CD4-positive, alpha-beta T cell treated with Interleukin-4 for 1 hour (primary cell): ENCODE measurements at places on chromosomes 2 and 18.

GRCh38 chr2:163748420-163748819 lies 12.6 kb upstream of the FIGN start:
- DNase-seq, result no peak

DNA sequence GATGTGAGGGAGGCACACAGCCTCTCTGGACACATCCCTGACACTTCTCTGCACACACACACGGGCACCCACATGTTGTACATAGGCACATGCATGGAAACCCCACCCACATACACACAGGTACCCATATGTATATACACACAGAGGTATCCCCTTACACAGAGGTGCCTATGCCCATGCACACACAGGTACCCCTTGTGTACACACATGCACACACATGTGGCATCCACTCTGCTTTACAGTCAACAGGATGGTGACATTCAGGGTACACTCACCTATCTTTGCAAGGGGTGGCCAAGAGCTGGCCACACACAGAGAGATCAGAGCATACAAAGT lies 59.5 kb downstream of the FAM168B start:
- DNase-seq, result no peak

- no peak for DNase-seq
These were observed 72.7 kb downstream of the TMEM247 start for GRCh38 chr2:46552079-46552478.

- DNase-seq, result no peak
These were observed 264.5 kb downstream of the EIPR1 start for GRCh38 chr2:3113122-3113521.

DNA sequence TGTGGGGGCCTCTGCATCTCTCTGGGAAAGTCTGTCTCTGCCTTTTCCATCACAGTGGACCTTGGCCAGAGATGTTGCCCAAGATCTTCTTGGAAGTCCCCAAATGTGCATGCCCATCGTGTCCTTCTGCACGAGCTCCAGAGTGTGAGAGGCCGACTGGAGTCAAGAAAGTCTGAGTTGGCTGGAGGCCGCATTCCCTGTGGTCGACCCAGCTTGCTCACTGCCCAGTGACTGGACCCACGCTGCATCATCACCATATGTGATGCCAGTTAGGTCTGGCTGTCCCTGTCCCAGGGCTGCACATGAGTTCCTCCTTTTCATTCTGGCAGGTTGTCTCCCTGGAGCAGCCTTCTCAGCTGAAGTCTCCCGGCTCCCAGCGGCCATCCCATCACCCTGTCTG lies 93.8 kb downstream of the ARL4C start:
- no peak for DNase-seq

DNA sequence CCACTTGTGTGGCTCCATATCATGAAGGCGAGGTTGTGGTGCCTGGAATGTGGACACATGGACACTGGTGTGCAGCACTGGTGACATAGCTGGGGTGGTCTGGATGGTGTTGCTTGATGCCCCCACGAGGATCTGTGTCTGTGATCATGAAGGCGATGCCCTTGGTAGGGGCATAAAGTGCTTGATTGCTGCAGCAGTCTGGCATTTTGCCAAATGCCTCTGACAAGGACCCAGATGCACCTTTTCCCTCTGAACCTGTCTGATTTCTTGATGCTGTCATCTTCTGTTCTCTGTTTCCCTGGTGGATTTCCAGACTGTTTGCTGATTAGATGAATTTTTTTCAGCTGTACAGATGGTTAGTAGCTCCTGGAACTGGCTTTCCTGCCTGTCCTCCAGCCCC lies 752.0 kb upstream of the HS6ST1 start:
- DNase-seq, result no peak

- DNase-seq, result no peak
These were observed 28.2 kb downstream of the SOX11 start for GRCh38 chr2:5720426-5720825.

DNA sequence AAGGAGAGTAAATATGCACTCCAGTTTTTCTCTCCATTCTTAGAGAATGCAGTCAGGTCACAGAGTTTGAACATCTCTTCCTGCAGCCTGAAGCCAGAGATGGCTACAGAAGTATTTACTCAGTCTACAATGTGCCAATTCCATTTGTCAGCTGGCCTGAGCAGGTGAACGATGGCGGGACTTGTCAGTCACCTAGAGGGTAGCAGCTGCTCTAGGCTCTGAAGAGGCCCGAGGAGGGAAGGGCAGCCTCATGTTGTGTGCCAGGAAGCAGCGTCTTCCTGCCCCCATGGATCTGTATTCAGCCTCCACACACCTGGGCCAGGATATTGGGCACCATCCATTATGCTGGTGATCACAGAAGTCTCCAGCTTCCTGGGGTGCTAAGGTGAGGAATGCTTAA lies 316.7 kb upstream of the CHAC2 start:
- DNase-seq, result no peak

GRCh38 chr2:228869636-228870264 lies 401.3 kb downstream of the PID1 start:
- no peak for DNase-seq

DNA sequence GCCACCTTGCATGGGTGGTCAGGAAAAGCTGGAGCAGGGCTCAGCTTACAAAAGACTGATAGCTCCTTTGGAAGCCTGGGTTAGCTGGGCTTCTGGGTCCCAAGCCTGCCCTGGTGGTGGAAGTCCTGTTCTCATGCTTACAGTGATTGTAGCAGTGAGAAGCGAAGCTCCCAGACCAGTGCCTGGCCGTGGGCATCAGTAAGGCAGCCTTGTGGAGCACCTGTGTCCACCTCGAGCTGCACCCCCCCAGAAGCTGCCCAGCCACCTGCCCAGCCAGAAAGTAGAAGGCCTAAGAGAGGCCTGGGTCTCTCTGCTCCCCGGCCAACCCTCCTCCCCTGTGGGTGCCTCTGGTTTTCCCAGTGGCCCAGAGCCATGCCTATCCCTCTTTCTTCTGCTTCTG lies 10.5 kb downstream of the GLI2 start:
- DNase-seq, result no peak

- no peak for DNase-seq
These were observed 29.2 kb downstream of the COPS9 start for GRCh38 chr2:240106765-240107476.

DNA sequence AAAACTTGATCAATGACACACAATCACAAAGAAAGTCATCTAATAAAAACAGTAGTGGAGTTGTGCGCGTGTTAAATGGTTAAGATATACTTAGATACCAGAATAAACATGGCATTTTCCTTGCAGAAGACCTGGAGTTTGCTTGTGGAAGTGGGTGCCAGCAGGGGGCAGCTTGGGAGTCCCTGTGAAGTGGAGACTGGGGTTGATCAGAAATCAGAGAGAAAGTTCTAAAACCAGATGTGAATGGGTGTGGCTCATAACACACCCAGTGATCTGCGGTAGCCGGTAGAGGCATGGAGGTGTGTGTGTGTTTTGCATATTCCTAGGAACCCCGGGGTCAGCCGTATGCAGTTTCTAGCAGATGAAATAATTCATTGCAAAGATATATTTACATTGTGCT lies 300.1 kb upstream of the TRIB2 start:
- peak; percentile 82 for DNase-seq
